GM18507 (cell line): ENCODE measurements at places on chromosomes 4 and X.

GRCh38 chr4:181173046-181173445 is 1070.2 kb upstream of the TENM3 start:
- DNase-seq, result no peak

DNA sequence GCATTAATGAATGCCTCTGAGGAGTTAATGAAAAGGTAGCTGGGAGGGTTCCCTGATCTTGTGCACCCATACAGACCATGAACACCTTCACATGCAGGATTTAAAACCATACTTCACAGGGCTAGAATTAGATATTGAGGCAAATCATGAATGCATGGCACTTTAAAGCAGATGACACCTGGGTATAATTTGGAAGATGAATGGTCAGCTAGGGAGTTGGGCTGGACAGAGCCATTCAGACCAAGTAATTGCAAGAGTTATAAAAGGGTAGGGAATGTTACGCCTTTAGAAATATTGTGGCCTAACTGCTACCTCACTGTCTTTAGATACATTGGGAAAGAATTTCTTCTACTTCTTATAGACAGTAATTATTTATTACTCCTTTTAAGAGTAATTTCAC is 89.1 kb upstream of the ZNF827 start:
- no peak for DNase-seq

GRCh38 chr4:141131723-141132071 is 1.6 kb downstream of the RNF150 start:
- no peak for DNase-seq

DNA sequence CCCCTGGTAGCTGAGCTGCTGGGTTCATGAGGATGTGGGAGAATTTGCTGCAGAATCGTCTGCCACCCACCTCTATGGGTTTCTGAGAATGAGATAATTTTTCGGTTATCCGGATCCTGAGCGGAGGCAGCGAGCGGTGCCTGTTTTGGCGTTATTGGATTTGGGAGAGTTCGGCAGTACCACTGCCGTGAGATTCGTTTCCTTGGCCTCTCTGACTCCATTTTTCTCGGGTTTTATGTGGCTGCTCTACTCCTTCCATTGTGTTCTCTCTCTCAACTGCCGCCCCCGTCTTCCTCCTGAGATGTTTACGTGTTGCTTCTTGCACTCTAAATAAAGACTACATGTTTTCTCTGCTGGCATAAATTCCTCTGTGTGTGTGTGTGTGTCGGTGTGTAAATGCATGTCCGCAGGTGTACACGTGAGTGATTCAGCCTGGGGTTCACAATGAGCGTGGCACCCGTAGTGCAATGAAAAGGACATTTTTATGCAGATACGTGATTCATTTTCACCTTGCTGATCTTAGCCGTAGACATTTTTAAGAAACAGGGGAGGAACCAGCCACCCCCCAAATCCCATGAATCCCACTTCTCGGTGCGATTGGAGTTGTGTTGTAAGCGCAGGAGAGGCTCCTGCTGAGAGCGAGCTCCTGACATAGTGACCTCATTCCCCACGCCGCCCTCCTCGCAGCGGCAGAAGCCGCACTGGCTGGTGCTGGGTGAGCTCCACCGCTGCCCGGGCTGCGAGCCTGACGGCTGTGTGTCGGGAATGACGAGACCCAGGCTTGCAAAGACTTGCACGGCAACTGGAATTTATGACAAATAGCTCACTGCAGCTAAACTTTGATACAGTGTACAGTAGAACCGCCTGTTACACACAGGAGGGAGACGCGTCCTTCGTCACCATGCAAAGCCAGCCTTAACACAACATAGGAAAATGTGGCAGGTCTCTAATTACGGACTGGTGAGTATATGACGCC is 82.2 kb downstream of the STOX2 start:
- DNase-seq, result no peak

DNA sequence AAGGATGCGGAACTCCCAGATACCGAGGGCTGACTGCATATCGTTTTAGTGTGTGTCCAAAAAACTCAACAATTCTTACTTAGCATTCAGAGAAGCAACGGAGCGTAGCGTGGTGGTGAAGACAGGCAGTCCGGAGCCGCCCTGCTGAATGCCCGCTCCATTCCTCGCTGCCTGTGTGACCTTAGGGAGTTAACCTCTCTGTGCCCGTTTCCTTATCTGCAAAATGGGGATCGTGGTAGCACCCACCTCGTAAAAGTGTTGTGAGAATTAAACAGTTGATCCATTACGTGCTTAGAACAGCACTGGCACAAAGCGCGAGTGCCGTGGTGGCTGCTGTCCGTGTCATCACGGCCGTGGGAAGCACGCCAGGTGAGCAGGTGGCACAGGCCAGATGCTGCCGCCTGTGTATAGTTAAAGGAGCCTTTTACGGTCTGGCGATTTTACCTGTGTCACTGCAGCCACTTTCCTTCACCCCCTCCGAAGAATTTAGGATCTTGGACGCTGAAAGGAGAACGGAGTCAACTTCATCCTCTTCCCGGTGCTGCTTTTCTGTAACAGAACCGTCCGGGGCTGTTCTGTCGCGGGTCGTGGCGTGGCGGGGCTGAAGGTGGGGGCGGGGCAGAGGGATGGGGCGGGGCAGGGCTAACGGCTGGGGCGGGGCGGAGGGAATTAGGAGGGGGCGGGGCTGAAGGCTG is 885 bp downstream of the CCDC110 start:
- DNase-seq, result no peak

DNA sequence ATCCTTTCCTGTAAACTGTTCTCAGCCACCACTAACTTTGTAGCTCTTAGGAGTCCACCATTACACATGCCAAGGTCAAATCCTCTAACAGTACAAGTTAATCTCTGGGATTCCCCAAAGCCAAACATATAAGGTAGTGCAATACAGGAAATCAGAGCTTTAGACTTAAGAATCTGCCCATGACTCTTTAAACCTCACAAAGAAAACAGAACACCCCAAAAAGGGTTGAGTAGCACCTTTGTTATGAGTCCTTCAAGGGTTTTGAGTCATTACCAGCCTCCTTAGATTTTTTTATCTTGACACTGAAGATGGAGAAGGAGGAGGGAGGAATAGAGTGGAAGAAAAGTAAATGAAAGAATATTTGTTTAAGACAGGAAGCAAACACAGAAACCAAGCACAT is 243.9 kb upstream of the SPANXN1 start:
- DNase-seq, result no peak

- DNase-seq, result no peak
Measured at GRCh38 chrX:1750267-1750666, 135.4 kb downstream of the ASMT start.

DNA sequence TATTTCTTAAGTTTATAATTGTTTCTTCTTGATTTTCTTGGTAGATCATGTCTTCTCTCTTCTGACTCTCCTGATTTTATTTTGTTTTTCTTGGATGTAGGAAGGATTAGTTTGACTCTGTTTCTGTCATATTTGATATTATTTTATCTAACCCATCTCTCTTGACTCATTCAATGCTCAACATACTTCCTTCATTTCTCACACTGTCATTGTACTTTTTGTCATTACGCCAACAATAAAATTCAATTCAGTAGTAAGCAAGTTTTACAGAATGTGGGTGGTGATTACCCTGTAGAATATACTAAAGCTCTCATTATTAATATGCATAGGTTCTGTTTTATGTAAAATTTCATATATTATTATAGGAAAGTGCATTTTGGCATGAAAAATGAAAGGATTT is 1303.0 kb upstream of the AGA start:
- DNase-seq, result no peak

DNA sequence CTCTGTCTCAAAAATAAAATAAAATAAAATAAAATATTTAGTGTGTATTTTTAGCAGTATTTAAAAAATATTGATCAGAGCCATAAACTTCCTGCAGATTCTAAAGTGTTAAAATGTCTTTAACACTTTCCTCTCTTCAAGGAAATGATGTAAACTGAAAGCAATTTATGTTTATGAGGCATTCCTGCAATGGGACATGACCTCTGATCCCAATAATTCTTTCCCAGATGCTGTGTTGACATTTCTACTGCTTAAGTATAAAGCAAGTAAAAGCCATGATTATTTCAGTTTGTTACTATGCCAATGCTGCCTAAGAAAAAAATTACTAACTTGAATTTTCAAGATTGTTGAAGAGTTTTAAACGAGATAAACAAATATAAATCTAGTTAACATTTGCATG is 29.0 kb downstream of the COQ2 start:
- DNase-seq, result no peak

DNA sequence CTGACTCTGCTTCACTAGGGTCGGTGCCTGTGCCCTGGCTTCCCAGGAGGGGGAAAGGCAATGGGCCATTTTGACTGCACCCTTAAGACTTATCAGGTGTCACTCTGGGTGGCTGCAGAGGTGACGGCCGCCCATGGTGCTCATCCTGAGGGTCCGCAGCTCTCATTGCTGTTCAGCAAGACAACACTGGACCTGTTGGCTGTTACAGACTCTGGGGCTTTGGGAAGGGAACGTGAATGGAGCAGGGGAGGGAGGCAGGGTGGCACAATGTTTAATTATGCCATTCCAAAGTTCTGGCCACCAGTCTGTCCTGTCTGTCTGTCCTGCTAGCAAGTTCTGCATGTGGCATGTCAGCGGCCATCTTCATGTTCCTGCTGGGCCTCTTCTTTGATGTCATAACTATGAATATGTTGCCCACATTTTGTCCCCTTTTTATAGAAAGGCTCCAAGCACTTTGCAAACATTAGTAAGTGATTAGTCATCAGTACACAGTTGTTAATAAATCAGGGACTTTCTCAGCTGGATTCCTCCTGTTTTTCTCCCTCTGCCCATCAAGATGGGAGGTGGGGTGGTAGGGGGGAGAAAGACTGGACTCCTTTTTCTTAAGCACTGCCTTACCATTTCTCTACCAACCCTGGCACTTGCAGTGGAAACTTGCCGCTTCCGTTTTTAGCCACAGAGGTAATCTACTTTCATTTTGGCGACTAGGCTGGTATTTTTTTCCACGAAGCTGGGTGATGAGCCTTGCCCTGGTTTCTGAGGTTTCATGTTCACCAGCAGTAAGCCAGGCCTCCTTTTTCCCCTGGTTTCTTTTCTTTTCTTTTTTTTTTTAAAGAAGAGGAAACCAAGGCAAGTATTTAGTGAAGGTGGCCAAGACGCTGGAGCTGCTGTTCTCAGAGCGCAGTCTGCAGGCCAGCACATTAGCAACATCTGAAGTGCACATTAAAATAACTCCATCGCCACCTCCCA is 88.6 kb upstream of the TRIM2 start:
- DNase-seq, result peak; percentile 14

DNA sequence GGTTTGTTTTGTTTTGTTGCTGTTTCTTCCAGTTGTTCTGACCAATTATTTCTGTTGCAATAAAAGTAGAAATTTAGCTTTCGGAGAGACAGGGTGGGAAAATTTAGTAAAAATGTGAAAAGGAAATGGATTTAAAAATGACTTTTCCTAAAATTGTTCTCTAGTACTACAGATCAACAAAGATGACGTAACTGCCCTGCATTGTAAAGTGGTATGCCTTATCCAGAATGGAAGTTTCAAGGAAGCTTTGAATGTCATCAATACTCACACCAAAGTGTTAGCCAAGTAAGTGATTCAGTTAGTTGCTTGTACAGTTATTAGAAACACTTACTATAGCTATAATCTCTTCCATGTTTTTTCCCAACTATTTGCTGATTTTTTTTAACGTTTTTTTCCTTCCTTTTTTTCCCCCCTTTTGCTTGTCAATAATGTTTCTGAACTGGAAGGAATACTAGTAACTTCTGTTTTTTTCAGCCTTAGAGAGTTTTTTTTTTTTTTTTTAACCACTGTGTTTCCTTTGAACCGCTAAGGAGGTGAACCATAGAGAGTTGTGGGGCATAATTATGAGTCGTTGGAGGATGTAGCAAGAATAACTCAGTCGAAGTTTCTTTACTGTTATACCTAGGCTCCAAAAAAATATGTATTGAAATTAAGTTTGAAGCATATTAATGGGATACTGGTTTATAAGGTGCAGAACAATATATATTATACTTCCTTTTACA is 2.2 kb downstream of the SRP72 start:
- no peak for DNase-seq

DNA sequence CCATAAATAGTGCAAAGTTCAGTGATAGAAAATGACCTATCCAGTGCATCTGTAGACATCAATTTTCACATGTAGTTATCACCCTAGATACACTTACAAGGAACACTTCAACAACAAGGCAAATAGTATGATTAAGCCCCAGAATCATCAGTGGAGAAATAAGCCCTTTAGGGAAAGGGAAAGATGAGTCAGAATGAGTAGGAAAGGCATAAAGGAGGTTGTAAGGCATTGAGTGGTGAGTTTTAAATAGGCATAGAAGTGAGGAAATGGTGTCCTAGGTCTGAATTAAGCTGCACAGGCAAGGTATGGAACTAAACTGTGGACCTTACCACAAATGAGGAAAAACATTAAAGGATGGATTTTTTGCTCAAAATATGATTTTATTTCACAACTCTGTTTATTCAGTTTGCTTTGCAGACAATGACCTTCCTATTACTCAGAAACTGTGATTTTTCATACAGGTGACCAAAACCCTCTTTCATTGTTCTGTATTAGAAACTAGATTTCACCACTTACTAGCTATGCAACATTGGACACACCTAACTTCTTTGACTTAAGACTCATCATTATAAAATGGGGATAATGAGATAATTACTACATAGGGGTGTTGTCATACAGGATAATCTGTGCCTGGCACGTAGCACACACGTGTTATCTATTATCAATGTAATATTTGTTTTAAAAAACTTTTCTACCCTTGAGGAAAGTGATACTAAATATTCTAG is 57.0 kb upstream of the MAP9 start:
- no peak for DNase-seq

- DNase-seq, result no peak
Measured at GRCh38 chr4:73901031-73901430, 31.8 kb downstream of the CXCL1 start.

- peak; percentile 25 for DNase-seq
Measured at GRCh38 chr4:122921971-122922876, at the start of gene NUDT6. Gene NUDT6, minus strand, starts transcription at chr4:122922597. Its CDS starts 25 bp downstream, at chr4:122922572.

- no peak for DNase-seq
Measured at GRCh38 chrX:134653835-134654234, 4.4 kb downstream of the PLAC1 start.

- no peak for DNase-seq
Measured at GRCh38 chr4:112546476-112546875, 30.5 kb upstream of the NEUROG2 start.

- DNase-seq, result no peak
Measured at GRCh38 chrX:121831601-121832000, 784.2 kb downstream of the GLUD2 start.

GRCh38 chr4:127622921-127623796 is 9.6 kb upstream of the INTU start:
- no peak for DNase-seq

- no peak for DNase-seq
Measured at GRCh38 chrX:133249266-133250058, 31.3 kb upstream of the TFDP3 start.

DNA sequence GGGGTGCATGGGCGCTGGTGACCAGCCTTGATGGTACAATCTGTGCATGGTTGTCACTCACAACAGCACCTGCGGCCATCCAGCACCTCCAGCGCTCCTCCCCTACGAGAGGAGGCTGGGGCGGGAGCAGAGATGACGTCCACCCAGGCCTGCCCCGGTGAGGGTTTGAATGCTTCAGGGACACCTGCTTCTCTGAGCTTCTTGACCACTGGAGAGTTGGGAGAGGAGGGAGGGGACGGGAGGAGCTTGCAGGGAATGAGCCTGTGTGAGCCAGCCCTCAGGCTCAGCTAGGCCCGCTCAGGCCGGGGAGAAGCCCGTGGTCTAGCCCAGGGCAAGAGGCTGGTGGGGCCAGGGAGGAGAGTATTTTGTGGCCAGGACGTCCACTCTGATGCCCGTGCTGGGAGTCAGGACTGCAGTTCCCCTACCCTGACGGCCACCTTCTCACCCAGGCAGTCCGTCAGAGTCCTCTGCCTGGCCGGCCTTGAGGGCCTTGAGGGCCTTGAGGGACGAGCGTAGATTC is 59.2 kb downstream of the CPZ start:
- no peak for DNase-seq
